ENCODE measurements at places on chromosomes 6 and 20. TPM values are rescaled to one million over a fixed set of nuclear protein-coding genes. Genes with fewer than 3 reads are reported as not detected.

Gene SMLR1
- polyA plus RNA-seq = 0.10 TPM

Gene EEF1A2
- polyA plus RNA-seq = 1,049 TPM

Gene SUMO4
- 0.53 TPM for polyA plus RNA-seq

Gene TFAP2D
- not detected for polyA plus RNA-seq

Gene PRICKLE4
- 3.0 TPM for polyA plus RNA-seq

Gene OR2H2
- polyA plus RNA-seq = 0.15 TPM

Gene GCNT2
- polyA plus RNA-seq = 2.9 TPM

Gene UBE2C
- polyA plus RNA-seq = 27.1 TPM

GRCh38 chr6:54980511-54981275 lies 134.1 kb downstream of the FAM83B start:
- DNase-seq = no peak

DNA sequence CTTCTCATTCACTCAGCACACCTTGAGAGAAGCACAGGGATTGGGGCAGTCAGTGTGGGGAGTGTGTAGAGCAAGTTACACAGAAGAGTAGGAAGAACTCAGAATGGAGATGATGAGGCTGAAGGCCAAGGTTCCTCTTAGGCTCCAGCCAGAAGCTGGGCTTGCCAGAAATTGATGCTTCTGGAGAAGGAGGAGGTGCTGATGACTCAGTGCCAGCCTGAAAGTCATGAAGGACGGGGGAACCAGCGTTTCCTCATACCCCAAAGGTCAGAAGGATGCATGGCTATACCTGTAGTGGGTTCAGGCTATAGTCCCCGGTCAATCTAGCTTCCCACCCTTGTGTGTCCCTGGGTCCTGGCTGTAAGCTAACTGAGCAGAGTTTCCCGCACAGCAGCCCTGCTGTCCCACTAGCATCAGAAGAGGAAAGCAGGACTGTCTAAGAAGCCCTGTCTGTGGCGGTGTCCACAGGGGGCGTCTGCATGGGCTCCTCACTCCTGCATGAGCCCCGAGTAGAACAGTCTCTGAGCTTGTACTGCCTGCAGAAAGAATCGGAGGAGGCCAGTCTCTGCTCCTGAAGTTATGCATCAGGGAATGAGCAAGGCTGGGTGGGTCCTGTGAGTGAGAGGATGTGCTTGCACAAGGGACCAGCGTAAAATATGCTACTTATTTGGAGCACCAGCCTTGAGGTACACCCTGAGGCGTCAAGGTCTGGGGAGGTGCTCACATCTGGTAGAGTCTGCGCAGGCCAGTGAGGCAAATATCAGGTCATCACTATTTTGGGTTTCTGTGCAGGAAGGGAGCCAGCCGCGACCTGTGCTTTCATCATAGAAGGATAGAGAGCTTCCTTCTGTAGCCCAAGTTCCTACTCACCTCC lies 148.5 kb downstream of the MRPL14 start:
- no peak for DNase-seq

GRCh38 chr6:170208651-170209353 lies 82.1 kb downstream of the DLL1 start:
- DNase-seq = no peak

DNA sequence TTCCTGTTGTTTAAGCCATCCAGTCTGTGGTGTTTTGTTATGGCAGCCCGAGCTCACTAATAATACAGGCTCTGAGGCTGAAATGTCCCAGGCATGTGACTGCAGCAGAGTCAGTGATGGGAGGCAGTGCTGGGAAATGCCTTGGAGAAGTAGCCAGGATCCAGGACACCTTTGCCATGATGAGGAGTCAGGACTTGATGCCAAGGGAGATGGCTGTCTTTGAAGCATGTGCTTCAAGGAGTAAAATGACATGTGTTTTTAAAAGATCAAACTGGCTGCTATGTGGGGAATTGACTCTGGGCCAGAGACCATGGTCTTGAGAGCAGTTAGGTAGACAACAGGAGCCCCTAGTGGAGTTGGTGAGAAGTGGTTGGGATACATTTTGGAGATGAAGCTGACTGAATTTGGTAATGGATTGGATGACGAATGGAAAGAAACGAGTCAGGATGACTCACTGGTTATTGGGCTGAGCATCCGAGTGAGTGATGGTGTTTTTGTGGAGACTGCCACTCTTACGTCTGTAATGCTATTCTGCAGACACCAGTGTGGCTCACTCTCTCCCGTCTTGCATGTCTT lies 322.2 kb downstream of the PLCB1 start:
- DNase-seq = no peak

DNA sequence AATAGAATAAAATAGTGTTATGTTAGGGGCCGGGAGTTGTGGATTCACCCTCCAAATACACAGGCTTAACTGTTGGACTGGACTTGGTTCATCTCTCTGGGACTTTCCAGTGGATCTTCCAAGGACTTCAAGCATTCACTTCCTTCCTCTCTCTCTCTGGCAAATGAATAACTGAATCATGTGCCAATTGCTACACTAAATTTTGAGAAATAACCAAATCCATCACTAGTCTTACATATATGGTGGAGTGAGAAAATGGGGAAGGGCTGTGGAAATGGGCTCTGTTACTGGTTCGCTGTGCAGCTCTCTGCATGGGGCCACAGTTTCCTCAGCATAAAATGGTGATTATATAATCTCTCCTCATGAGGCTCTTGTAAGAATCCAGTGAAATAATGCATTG lies 6.8 kb upstream of the KIAA1755 start:
- peak; percentile 46 for DNase-seq

- no peak for DNase-seq
Observed at GRCh38 chr6:151317103-151317994, 74.0 kb downstream of the ZBTB2 start.

DNA sequence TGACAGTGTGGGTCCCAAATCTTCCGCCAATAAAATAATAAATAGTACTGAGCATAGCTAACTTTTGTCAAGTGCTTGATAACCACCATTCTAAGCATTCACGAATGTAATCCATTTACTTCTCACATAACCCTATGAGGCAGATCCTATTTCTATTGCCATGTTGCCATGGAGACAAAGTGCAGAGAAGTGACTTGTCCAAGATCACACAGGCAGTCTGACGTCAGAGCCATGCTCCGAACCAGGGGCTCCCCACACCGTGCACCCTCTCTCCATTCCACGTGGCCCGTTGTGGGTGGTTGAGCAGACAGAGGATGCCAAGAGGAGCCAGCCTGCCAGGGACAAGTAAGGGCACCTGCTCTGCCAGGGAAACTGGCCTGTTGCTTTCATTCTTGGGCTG lies 38.9 kb downstream of the CDH22 start:
- DNase-seq = no peak

GRCh38 chr6:137157601-137158000 lies 15.8 kb downstream of the IL22RA2 start:
- no peak for DNase-seq

- DNase-seq = no peak
Observed at GRCh38 chr6:82374516-82374915, 10.9 kb downstream of the TPBG start.

- no peak for DNase-seq
Observed at GRCh38 chr6:142523515-142524375, 221.9 kb downstream of the ADGRG6 start.

DNA sequence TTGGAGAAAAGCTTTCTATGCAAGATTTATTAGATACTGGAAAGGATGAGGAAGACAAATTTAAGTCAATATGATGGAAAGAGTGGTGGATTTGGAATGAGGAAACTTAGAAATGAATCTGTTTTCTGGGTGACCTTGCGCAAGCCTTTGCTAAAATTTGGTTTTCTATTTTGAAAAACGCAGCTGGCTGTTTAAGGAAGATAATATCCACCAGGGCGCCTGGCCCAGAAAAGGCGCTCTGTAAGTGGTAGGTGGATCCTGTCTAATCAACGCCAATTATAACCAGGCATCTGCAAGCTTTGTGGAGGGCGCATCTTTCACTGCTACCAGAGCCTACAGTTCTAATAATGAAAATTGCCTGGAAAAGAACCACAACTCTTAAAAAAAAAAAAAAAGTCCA lies 398 bp upstream of the SPATS1 start:
- no peak for DNase-seq

- DNase-seq = no peak
Observed at GRCh38 chr20:61662226-61662967, 403.3 kb downstream of the TAF4 start.

DNA sequence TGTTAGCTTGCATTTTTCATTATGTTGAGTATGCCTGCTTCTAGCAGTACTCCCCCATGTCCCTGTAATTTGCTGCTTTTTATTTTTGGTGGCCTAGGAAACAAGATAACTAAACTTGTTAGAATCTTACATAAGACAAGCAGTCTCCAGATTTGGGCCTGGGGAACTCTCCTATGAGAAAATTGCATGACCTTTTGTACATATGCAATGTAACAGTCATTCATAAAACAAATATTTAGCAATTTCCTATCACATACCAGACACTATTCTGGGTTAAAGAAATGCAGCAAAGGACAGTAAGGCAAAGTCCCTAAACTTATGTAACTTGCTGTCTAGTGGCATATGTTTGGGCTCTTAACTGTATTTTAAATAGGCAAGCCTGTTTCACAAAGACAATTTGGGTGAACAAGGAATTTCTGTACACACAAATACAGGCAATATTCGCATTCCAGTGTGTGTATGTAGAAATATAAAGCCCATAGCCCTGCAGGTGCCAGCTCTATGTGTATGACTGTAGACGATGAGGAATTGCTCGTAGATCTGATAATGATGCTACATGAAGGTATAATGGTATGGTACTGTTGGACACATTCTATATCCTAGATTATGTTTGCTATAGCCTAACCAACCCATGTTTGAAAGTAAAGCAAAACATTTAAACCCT lies 305.2 kb upstream of the CITED2 start:
- peak; percentile 22 for DNase-seq

Data from forelimb muscle (tissue), 1 donor.